ENCODE measurements at places on chromosomes 2 and 18.
A peak's percentile ranks its signal among the peaks of the same experiment; 100 is the strongest.

- DNase-seq = peak; percentile 55
Observed at GRCh38 chr2:27306573-27307286, 1.5 kb downstream of the UCN start.

GRCh38 chr18:47798366-47798765 lies 132.1 kb downstream of the SMAD2 start:
- no peak for DNase-seq

DNA sequence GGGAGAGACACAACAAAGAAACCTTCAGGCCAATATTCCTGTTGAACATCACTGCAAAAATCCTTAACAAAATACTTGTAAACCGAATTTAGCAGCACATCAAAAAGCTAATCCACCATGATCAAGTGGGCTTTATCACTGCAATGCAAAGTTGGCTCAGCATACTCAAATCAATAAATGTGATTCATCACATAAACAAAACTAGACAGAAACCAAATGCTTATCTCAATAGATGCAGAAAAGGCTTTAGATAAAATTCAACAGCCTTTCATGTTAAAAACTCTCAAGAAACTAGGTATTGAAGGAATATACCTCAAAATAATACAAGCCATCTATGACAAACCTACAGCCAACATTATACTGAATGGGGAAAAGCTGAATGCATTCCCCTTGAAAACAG lies 20.6 kb downstream of the GTF2A1L start:
- no peak for DNase-seq

GRCh38 chr2:233791883-233792329 lies 13.8 kb downstream of the MROH2A start:
- DNase-seq = no peak

- DNase-seq = peak; percentile 25
Observed at GRCh38 chr2:135066710-135067109, 14.6 kb downstream of the RAB3GAP1 start.

GRCh38 chr18:8948471-8949149 lies 153.9 kb upstream of the NDUFV2 start:
- no peak for DNase-seq

DNA sequence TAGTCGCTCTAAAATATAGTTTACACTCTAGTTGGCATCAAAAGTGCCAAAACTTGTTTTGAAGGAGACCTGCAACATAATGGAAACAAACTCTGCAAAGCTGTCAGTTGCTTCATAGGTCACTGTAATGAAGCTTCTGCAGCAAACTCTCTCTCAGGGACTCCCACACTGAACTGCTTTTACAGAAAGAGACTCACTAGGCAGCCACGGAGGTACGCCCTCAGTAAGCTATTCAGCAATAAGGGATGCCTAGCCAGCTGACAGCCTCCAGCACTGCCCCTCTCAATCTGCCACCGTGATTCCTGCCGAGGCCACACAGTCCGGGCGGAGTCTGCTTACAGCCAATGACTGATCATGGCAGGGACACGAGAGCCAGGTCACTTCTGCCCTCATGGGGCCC lies 51.1 kb downstream of the COLEC12 start:
- peak; percentile 16 for DNase-seq

DNA sequence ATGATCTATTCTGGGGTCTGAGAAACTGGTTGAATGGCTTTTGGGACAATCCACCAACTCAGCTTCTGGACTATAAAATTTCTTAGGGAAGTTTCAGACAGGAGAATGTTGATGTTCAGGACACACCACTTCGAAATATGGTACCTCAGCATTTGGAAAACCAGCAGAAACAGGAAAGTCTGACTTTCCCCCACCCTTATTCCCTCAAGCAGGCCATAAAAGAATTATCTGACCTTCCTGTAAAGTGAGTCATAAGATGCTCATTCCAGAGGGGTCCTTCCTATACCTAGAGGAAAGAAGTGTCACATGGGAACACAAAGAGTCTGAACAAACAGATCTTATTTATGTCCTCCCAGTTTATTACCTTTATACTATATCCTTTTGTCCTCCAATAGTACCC lies 415.0 kb downstream of the CPS1 start:
- no peak for DNase-seq

GRCh38 chr2:28558158-28558820 lies 62.4 kb downstream of the PLB1 start:
- no peak for DNase-seq

GRCh38 chr2:221112744-221113143 lies 459.4 kb downstream of the EPHA4 start:
- no peak for DNase-seq

- DNase-seq = peak; percentile 88
Observed at GRCh38 chr2:238449909-238450417, 23.2 kb downstream of the ASB1 start.

DNA sequence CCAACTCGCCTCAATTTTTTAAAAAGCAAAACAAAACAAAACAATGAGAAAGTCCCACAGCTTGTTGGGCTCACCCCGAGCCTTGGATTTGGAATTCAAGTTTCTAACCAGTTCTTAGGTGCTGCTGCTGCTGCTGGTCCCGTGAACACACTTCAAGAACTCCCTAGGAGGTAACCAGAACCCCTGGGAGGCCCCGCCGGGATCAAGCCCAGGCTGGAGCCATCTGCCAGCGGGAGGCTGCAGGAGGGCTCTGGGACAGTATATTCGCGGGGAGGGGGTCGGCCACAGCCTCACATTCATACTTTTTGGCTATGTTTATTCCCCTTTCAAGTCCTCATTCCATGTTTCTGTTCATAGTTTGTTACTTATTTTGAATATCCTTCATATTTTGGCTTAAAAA lies 223.4 kb downstream of the TFCP2L1 start:
- DNase-seq = no peak

DNA sequence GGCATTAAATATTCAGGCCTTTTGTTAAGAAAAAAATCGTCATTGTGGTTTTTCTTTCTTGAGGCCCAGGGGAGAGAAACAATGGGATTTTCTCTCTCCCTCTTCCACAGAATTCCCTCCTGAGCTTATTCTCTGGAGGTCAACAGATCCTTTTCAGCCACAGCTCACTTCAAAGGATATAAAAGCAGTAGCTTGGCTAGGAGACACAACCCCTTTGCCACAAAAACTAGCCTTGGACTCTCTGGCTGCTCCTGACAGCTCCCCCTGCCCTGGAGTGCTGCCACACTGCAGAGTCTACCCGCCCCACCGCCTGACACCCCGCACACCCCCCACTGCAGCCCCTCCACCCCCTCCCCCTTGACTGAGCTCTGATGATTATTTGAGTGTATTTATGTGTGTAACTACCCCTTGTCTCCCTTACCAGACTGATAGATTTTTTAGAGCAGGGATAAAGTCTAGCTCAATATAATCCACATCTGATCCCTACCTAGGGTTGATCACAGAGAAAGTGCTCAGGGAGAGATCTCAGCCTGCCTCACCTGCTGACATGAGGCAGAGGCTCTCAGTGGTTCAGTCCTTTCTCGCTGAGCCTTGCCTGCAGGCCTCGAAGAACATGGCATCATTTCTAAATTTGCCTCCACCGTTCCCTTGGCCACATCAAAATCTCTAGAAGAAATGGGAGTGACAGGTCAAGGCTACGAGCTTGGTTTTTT lies 132.2 kb upstream of the SP5 start:
- no peak for DNase-seq

GRCh38 chr18:24515721-24516120 lies 55.3 kb downstream of the HRH4 start:
- no peak for DNase-seq

- no peak for DNase-seq
Observed at GRCh38 chr2:105248316-105249070, 7.0 kb downstream of the GPR45 start.

GRCh38 chr2:167322795-167323194 lies 434.5 kb downstream of the XIRP2 start:
- no peak for DNase-seq

DNA sequence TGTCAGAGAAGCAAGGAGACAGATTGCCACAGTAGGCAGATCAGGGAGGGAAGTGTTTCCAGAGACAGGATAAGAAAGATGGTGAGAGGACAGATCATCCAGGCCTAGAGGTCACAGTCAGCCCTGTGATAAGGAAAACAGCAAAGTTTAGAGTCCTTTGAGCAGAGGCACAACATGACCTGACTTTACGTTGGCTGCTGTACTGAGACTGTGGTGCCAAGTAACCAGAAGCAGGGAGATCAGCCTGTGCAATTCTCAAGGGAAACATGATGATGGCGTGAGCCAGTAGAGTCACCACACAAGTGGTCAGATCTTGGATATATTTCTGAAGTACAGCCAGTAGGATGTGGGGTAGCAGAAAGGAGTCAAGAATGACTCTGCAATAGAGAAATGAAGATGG lies 43.7 kb downstream of the SMC6 start:
- no peak for DNase-seq

- DNase-seq = peak; percentile 65
Observed at GRCh38 chr2:88671786-88672427, 19.6 kb upstream of the RPIA start.

- DNase-seq = no peak
Observed at GRCh38 chr2:182006595-182007341, 21.1 kb downstream of the PPP1R1C start.

- DNase-seq = no peak
Observed at GRCh38 chr2:241770185-241770935, 6.3 kb upstream of the GAL3ST2 start.

DNA sequence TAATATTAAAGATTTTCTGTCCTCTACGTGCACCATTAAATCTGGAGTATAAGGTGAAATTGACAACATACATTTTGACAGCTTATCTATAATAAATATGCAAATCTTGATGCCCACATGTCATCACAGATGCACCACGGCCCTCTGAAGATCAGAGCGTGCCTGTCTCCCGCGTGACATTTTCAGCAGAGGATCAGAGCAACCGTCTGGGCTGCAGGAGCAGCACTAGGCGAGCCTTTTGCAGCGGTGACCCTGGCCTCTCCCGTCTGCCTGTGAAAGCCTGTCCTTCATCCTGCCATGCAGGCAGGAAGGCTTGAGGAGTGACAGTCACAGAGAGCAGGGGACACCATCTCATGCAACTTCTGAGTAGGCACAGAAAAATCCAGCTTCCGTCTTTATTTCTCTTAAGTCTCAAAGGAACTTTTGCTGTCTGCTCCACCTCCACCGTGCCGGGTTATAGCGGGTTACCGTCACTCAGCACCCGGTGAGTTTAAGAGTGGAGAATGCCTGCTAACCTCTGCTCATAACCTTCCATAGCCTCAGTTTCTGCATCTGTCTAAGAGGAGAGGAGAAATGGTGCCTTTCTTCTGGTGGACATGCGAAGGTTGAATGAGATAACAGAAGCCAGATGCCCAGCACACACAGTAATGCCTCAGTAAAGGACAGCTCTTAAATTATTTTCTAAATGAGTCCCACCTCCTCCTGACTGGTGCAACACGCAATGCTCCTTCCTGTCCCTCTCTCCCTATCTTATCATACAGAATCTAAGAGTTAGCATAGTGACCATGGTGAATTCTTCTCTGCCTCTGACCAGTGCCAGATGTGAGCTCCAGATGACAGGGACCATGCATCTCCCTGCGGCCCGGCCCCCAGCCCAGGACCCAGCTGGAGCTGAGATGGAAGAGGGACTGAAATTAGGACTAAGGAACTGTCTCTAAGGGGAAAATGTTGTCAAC lies 43.8 kb downstream of the CELF4 start:
- DNase-seq = no peak

- no peak for DNase-seq
Observed at GRCh38 chr2:236557306-236558030, 12.2 kb upstream of the ACKR3 start.

GRCh38 chr2:42786561-42787345 lies 5.6 kb downstream of the HAAO start:
- DNase-seq = no peak

Data from suppressor macrophage (primary cell).